ENCODE measurements at places on chromosomes 6 and 20.

DNA sequence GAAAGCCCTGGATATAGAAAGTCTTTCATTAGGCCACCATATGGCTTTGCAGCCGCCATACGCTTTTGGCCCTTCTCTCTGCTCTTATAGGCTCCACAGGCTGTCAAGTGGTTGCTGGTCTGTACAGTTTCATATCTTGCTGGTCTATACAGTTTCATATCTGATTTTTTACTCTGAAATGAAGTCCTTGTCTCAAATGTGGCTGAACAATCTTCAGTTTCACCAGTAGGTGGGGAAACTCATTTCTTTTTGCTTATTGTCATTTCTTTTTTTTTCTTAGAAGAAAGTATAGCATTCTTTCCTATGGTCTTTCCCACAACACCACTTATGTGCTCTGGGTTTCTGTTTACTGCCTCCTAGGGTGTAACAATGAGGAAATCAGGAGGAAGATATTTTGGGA is 771.4 kb upstream of the MMS22L start:
- no peak for DNase-seq

GRCh38 chr6:33604941-33605854 is 15.9 kb upstream of the ITPR3 start:
- no peak for DNase-seq

GRCh38 chr20:45964006-45964400 is 8.0 kb downstream of the ZNF335 start:
- no peak for DNase-seq

DNA sequence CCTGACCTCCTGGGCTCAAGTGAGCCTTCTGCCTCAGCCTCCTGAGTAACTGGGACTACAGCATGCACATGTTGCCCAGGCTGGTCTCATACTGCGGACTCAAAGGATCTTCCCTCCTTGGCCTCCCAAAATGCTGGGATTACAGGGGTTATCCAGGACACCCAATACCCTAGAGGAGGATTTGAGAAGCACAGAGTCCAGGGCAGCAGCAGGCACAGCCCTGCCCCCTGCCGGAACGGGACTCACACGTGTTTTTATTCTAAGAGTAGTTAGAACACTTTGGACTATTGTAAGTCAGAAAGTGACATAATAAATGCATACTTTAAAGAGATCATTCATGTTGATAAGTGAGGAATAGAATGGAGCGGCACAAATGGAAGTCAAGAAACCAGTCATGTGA is 80.2 kb downstream of the C6orf118 start:
- no peak for DNase-seq

GRCh38 chr20:20440481-20440880 is 72.6 kb downstream of the INSM1 start:
- DNase-seq = no peak

- no peak for DNase-seq
Observed at GRCh38 chr6:108203189-108204112, 37.6 kb downstream of the NR2E1 start.

GRCh38 chr6:43396408-43397149 is 27.1 kb upstream of the ZNF318 start:
- no peak for DNase-seq

DNA sequence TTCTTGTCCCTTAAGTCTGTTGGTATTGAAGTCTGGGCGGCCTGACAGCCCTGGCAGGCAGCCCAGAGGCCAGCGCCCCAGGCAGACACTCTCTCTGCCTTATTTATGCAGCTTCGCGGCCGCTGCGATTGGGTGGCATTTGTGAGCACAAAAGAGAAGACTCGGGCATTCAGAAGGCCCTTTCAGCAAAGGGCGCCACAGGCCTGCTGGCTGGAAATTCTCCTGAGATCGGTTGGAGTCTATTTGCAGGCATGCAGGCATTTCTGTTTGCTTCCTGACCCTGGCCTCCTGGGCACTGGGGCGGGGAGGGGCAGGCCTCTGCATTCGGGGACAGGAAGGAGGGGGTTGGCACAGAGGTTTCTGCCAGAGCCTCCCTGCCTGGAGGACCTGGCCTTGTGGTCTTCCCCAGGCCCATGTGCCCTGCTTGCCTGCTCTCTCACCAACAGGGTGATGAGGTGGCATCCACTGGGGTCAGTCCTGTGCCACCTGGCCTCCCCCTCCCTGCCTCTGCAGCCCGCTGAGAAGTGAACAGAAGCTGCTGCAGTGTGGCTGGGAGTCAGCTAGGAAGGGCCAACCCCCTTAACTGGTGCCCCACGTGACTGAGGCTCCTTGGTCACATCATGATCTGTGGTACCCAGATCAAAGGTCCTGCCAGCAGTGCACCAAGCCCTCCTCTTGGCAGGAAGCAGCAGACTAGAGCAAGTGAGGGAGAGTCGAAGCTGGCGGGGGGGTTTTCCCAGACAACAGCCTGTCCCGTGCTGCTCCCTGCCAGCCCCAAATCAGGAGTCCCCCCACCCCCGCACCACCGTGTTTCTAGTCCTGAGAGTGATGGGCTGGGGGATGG is 16.6 kb upstream of the CCDC167 start:
- no peak for DNase-seq

- peak; percentile 42 for DNase-seq
Observed at GRCh38 chr6:25360621-25361020, 81.4 kb downstream of the CARMIL1 start.

DNA sequence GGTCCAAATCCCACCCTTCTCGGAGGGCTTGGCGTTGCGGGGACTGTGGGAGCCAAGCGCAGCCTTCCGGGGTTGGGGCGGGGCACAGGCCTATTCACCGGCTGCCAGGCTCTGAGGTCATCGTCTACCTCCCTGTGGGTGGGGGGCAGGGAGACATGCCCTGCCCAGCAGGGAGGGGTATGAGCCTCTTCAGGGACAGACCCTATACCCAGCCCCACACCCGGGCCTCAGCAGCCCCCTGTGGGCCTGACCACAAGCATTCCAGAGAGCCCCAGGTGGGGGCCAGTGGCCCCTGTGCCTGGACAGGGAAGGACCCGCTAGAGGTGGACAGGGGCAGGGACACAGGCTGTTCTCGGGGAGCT is 11.6 kb downstream of the LAMA5 start:
- no peak for DNase-seq

GRCh38 chr20:20527661-20528060 is 159.8 kb downstream of the INSM1 start:
- DNase-seq = no peak

- DNase-seq = peak; percentile 70
Observed at GRCh38 chr6:10759312-10759839, 11.8 kb downstream of the TMEM14B start.

GRCh38 chr6:167546611-167547327 is 221.9 kb downstream of the TTLL2 start:
- DNase-seq = no peak

DNA sequence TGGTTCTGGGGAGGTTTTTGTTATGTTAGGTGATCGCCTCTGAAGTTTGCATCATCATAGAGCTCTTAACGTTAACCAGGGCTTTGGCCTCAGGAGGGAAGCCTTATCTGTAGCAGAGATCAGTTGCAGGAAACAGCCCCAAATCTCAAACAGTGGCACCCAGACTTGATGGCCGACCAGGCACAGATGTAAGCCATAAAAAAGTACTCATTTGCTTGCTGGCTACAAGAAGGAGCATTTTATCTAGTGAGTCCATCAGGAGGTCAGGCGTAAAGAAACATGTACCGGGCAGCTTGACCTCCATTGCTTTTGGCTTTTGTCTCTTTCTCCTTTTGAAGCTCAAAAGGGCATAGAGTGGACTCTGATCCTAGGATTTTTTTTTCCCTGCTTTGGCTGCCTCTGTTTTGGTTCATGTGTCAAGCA is 122.3 kb downstream of the CCDC170 start:
- no peak for DNase-seq

- DNase-seq = no peak
Observed at GRCh38 chr6:26087284-26088115, at the start of gene HFE. Gene HFE (plus strand): TSS chr6:26087429. CDS start chr6:26087441, 12 bp downstream.

- DNase-seq = no peak
Observed at GRCh38 chr20:32485770-32486478, 99.2 kb downstream of the NOL4L start.

GRCh38 chr20:63161176-63161651 is 54.7 kb downstream of the YTHDF1 start:
- no peak for DNase-seq

DNA sequence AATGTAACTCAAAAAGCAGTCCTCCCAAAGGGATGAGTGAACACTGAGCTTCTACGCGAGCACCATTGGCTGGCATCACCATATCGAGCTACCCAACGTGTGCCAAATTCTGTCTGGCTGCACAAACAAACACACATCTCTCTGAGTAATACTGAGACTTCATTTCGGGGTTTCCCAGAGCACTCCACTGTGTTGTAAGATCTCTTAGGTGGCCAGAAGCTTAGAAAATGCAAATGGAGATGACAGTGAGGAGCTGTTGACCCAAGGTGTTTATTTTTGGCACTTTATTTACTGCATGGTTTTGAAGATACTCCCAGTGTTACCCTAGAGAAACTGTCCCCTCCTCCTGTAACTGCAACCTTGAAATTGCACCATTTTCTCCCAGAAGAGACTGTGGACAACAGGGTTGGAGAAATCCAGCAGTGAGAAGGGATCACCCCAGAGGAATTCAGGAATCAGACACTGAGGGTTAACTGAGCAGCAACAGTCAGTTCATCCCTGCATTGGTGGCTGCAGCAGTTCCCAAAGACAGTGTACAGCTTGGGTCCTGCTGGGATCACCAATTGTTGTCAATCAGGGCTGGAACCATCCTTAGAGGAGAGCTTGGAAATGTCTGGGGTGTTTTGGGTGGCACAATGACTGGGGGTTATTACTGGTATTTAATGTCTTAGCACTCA is 1.0 kb upstream of the RIPOR2 start:
- DNase-seq = no peak

DNA sequence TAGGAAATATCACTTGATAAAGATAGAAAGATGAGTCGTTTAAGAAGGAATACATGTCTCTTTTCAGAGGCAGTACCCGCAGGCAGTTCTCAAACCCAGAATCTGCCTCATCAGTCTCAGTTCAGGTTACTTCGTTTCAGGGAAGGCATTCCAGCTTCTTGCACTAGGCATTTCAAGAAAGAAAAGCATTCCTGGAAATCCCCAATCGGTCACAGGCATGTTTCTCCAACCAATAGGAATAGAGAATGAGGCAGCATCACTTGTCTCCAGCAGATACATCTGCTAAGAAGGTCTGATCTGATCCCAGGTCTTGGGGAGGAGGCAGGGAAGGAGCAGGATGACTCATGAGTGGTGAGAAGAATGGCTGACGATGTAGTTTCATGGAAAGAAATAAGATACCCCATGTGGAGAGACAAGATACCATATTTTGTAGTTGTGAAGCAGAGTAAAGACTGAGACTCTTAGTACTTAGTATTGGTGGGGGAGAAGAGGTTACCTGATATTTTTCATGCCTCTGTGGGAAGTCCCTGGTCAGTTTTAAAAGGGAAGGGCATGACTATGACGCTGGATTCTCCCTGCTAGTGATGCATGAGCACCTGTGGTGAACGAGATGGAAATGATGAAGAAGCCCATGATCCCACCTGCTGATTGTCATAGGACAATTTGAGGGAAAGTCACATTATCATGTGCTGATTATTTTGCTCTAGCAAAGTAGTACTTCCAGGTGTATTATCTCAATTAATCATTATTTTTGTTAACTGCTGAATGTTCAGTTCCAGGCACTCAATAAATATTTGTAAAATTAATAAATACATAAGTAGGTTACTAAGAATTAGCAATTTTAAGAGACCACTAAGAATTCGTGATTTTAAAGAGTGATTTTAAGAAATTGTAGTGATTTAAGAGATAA is 20.3 kb upstream of the HLA-DRB1 start:
- DNase-seq = peak; percentile 65

GRCh38 chr6:31578184-31579118 is 3.1 kb downstream of the TNF start:
- DNase-seq = no peak

DNA sequence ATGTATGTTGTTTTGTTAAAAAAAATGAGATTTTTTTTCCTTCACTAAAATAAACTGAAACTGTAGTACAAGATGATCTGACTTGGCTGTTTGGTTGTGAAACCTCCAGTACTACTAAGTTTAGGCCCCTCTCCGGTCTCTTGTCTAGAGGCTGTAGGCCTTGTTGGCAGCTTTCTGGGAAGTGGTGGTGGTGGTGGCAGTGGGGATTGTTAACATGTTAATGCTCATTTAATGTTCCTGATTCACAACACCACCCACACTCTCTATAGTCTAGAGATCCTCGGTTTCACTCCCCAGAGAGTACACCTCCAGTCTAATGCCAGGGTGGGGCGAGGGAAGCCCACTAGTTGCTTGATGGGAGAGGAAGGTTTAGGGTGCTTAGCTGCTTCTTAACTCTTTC is 24.1 kb downstream of the STK4 start:
- no peak for DNase-seq

DNA sequence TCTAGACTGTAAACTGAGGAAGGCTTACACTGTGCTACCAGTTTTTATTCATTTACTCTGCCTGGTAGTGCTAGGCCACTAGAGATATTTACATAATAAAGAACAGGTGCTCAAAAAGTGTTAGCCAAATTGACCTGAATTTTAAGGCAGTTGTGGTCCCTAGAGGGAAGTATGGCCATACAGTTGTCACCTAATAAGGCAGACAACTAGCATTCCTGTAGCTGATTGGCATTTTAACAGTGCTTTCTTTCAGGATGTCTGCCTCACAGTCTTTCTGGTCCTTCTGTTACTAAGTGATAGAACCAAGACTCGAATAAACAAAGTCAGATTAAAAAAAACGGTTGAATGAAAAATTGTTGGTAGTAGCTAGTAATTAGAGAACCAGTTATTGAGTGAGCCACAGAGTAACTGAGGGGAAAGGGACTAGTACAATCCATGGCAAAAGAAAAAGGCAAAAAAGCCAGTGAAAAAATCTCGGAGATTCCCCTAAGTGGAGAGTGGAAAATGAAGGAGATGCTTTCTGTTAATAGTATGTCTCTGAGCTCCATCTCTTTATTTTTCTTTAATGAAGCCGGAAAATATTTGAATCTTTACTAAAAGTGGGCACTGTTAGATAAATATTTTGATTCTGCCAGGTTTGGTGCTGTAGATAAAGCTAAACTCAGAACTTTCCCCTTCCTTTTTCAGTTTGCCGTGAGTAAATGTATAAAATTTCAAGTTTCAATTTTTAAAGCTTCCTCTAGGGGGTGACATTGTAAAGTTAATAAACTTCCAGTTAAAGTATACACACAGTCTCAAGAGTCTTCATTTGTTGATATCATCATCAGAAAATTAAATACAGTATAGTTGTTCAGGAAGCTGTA is 9.1 kb downstream of the VTA1 start:
- DNase-seq = no peak

- no peak for DNase-seq
Observed at GRCh38 chr6:52760105-52760765, 3.0 kb downstream of the GSTA2 start.

GRCh38 chr6:150038202-150039062 is 13.1 kb upstream of the RAET1L start:
- no peak for DNase-seq

All from GM04504 (cell line).